ENCODE measurements at places on chromosomes 1 and 21. TPM values are rescaled to one million over a fixed set of nuclear protein-coding genes. Genes with fewer than 3 reads are reported as not detected.

The CCDC190 gene
- not detected for polyA plus RNA-seq

The MARK1 gene
- polyA plus RNA-seq, result 10.9 TPM

The USH2A gene
- polyA plus RNA-seq, result 0.07 TPM

The CAPN2 gene
- 175 TPM for polyA plus RNA-seq

The SERPINC1 gene
- 0.79 TPM for polyA plus RNA-seq

The THBS3 gene
- polyA plus RNA-seq, result 35.4 TPM

The GABRD gene
- 1.7 TPM for polyA plus RNA-seq

The CFHR3 gene
- 0.18 TPM for polyA plus RNA-seq

The LCE1F gene
- polyA plus RNA-seq, result not detected

The SERTAD4 gene
- polyA plus RNA-seq, result 2.8 TPM

The ACTL8 gene
- polyA plus RNA-seq, result 0.06 TPM

The NBPF4 gene
- polyA plus RNA-seq, result not detected

The TMEM82 gene
- 4.1 TPM for polyA plus RNA-seq

The CLCA2 gene
- polyA plus RNA-seq, result not detected

The C4BPA gene
- 0.59 TPM for polyA plus RNA-seq

The HCRTR1 gene
- polyA plus RNA-seq, result not detected

The CFHR5 gene
- polyA plus RNA-seq, result not detected

Measured in renal cortex interstitium (tissue), 15 donors.